ENCODE measurements at places on chromosomes 4 and X.
A peak's percentile ranks its signal among the peaks of the same experiment; 100 is the strongest.

DNA sequence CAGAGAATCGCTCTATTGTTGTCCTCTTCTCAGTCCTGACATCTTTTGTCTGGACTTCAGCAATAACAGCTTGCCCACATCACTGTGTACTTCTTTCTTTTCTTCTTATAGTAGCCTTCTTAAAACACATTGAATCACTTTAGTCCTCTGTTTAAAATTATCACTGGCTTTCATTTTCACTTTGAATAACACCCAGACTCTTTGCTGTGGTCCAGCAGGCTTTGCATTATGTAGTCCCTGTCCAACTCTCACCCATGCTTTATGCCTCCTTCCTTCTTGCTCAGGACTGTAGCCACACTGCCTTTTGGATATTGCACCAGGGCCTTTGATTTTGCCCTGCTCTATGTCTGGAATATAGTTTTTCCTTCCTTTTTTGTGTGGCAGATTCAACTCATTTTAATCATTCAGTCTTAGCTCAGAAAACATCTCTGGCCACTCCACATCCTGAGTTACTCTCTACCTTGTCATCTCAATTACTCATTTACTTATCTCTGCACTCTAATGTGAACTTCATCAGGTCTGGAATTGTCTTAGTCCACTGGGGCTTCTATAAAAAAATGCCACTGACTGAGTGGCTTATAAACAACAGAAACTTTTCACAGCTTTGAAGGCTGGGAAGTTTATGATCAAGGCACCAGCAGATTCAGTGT lies 168.2 kb downstream of the C4orf33 start:
- DNase-seq: no peak

GRCh38 chrX:54357414-54358377 lies at the start of gene WNK3:
Gene WNK3 (minus strand): TSS chrX:54358046.
- DNase-seq: peak; percentile 14

GRCh38 chr4:142404191-142404611 lies 441.9 kb downstream of the INPP4B start:
- no peak for DNase-seq

GRCh38 chr4:139535228-139535870 lies 20.7 kb downstream of the SETD7 start:
- DNase-seq: no peak

- DNase-seq: no peak
Measured at GRCh38 chr4:158810487-158811215, 41.8 kb downstream of the FNIP2 start.

- no peak for DNase-seq
Measured at GRCh38 chrX:133880032-133880443, 105.4 kb downstream of the GPC3 start.

DNA sequence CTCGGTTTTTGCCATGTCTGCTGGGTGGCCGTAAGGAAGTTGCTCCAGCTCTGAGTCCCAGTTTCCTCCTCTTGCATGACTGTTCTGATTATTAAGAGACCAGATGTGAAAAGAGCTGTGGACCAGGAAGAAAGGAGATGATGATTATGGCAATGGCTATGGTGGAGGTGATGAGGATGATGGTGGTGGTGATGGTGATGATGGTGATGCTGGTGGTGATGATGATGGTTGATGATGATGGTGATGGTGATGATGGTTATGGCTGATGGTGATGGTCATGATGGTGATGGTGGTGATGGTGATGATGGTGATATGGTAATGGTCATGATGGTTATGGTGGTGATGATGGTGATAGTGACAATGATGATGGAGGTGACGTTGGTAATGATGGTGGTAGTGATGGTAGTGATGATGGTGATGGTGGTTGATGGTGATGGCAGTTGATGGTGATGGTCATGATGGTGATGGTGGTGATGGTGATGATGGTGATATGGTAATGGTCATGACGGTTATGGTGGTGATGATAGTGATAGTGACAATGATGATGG lies 107.8 kb upstream of the NKX1-1 start:
- no peak for DNase-seq

DNA sequence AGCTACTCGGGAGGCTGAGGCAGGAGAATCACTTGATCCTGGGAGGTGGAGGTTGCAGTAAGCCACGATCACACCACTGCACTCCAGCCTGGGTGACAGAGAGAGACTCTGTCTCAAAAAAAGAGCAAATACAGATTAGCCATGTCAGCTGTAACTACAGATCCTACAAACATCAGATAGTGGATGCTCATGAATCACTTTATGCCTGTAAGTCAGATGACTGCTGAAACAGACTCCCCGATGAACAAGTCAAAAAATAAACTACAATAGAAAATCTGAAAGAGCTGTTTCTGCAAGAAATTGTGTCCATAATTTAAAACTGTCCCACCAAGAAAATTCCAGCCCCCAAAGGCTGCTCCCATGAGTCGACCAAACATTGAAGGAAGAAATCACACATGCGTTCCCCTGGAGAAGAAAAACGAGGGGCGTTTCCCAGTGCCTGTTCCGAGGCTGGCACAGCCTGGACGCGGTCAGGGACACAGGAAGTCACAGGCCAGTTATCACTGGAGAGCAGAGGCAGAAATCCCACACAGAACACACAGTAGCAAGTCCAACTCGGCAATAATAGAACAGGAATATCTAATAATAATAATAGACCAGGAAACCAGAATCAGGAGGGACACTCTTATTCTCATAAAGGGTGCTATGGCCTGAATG lies 30.0 kb upstream of the GTPBP6 start:
- no peak for DNase-seq

DNA sequence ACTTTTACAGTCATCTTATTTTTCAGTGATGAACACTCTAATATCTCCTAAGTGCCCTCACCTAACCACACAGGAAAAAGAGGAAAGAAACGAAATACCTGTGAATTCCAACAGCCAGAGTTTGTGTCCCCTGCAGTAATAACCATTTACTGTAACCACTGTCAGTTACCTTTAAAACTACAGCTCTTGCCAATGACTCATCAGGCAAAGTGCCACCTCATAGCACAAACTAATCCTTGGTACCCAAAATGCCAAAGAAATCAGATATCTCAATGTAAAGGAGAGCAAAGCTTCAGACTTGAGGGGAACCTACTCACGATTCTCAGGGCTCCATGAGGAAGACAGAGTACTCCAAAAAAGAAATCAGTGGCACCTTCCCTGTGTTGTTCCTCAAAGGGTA lies 146.5 kb downstream of the NDST3 start:
- DNase-seq: no peak

DNA sequence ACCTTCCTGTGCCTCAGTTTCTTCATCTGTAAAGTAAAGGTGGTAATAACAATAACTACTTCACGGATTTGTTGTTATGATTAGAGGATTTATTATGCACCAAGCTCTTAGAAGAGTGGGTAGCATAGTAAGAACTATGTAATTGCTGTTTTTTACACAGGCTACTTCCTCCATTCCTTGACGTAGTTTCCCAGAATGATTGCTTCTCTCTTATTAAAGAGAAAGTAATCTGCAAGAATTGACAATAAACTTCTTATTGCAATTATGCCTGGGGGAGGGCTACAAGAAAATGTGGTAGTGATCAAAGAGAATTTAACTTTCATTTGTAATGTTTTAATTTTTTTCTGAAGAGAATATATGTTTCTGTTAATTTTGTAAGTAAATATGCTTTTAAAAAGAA lies 238.7 kb downstream of the GASK1B start:
- DNase-seq: no peak

GRCh38 chrX:72081605-72082320 lies 50.0 kb downstream of the RTL5 start:
- no peak for DNase-seq

Measured in stimulated activated CD4-positive, alpha-beta T cell treated with anti-CD3 and anti-CD28 coated beads, Interleukin-15, amount 100 ng/mL, for 1 hour (primary cell).